Left colon (tissue), 2 donors: ENCODE measurements at places on chromosomes 5 and 9.
A peak's percentile ranks its signal among the peaks of the same experiment; 100 is the strongest.

GRCh38 chr9:78574354-78575045 is 277.6 kb downstream of the PSAT1 start:
- no peak for DNase-seq

GRCh38 chr5:179257176-179257682 is 88.0 kb downstream of the ADAMTS2 start:
- no peak for DNase-seq

GRCh38 chr5:75729321-75729720 is 12.1 kb upstream of the POC5 start:
- DNase-seq, result peak; percentile 49

DNA sequence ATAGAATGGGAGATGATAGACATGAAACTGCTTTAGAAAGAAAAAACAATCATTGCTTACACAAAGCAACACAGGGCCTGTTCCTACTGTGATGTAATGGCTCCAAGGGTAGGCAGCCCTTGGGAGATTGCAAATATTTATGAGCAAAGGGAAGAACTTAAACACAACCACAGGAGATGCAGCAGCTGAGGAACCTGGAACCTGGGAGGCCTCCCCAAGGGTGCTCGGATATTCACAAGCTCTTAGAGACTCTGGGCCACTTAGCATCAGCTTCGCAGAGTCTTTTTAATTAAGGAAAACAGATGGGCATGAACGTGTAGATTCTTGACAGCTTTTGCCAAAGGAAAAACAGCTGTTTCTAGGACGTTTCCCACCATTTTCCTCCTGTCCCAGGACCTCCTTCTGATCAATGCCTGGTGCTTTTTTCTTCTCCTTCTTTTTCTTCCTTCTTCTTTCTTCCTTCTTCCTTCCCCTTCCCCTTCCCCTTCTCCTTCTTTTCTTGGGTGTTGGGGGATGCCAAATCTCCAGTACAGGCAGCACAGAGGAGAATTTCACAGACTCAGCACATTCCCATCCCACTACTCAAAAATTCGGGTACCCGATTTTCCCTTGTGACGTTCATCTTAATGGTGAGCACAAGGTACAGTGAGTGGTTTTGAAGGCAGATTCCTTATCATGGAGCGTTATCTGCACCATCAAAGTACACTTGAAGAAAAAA is 28.1 kb upstream of the TCF7 start:
- no peak for DNase-seq

GRCh38 chr5:8458038-8458383 is 589.1 kb downstream of the MTRR start:
- DNase-seq, result peak; percentile 28

GRCh38 chr5:178536541-178537466 is 53.4 kb downstream of the COL23A1 start:
- DNase-seq, result no peak

GRCh38 chr9:35954942-35955546 is 2.9 kb downstream of the OR2S2 start:
- DNase-seq, result no peak

GRCh38 chr9:137639303-137640051 is 20.7 kb downstream of the EHMT1 start:
- no peak for DNase-seq

DNA sequence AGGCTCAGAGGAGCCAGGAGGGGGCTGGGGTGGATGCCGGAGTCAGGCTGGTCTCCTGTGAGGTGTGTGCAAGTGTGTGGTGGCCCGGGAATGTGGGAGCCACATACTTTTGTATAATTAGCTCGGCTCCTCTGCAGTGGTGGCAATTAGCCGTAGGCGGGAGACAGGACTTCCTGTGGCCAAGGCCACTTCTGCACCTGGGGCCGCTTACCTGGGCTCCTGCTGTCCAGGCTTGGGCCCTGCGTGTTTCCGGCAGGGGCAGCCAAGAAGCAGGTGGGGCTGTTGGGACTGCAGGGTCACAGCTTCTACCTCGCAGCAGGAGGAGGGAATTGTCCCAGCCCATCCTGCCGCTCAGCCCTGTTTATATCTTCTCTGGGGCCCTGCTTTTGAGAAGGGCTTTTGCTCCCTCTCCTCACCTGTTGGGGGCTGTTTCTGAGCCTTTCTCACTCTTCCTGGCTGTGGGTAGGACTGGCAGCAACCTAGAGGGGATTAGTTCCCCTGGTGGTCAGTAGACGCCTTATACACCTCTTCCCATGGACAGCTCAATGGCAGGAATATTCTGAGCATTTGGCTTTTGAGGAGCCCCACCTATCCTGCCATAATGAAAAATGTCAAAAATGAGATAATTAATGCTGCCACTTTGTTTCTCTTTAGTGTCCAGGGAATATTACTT is 145.4 kb upstream of the PITX1 start:
- no peak for DNase-seq

GRCh38 chr5:150166650-150167511 is at the start of gene CDX1:
TSS of gene CDX1 (plus strand) at chr5:150166778. CDS start at chr5:150166877, 99 bp downstream.
- peak; percentile 77 for DNase-seq

DNA sequence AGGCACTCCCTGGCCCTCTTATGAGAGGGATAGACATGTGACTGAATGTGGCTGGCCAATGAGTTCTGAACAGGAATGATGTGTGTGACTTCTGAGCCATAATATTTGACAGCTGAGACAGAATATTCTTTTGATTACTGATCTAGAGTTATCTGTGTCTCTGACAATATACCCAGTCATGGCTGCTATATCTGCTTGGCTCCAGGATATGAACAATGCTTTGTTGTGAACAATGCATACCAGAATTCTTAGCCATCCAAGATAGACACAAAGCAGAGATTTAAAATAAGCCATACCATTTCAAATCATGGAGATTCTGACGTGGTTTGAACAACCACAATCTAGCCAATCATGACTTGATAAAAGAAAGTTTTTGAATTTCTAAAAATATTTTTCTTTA is 840.3 kb upstream of the SEMA6A start:
- DNase-seq, result no peak

DNA sequence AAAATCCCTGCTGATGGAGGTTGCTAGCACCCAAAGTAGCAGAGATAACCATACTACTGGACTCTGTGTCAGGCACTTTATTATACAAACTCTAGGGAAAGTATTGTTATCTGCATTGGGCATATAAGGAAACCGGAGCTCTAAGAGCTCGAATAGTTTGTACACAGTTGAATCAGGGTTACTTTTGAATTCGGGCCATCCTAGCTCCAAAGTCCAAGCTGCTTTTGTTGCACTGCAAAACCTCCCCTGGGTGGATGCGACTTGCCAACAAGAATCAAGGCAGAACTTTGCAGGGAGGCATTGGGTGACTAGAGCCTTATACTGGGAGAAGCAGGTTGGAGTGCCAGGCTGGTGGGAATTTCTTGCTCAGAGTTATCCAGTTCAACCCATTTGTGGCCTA is 435.1 kb downstream of the SPATA31D1 start:
- peak; percentile 50 for DNase-seq

- DNase-seq, result no peak
Observed at GRCh38 chr5:155919725-155920124, 407.2 kb upstream of the SGCD start.

GRCh38 chr5:34708777-34709176 is 52.6 kb downstream of the RAI14 start:
- DNase-seq, result no peak

DNA sequence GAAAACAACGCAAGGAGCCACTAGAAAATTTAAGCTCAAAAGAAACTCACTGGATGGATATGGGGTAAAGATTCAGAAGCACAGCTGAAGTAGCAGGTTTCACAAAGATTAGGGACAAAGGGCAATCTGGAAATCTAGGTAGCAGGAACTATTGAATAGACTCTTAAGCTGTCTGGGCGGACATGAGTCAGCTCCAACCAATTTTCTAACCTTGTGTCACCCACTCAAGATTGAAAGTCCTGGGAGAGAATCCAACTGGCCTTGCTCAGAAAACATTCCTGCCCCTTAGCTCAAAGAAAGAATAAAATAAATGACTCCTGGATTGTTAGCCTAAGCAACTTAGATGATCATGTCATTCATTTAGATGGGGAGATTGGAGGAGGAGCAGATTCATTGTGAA is 69.2 kb downstream of the STK32A start:
- DNase-seq, result no peak

- no peak for DNase-seq
Observed at GRCh38 chr9:123309611-123310010, 41.2 kb upstream of the STRBP start.

- no peak for DNase-seq
Observed at GRCh38 chr5:88732862-88733261, 150.1 kb downstream of the MEF2C start.

- peak; percentile 85 for DNase-seq
Observed at GRCh38 chr5:159106569-159107282, 7.0 kb upstream of the EBF1 start.

DNA sequence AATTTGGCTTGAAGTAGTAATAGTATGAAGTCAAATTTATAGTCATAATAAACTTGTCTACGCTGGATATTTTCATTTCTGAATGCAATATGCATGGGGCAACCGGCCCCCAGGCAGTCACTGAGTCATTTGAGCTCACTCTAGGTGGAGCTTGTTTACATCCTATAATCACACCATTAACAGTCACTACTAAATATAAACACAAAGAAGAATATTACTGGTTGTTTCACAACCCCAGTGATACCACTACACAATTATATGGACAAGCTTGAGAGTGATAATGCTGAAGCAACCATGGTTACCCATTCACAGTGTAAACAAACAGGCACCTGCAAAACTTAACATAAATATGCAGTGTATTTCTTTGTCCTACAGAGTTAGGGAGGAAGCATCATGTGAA is 68.7 kb downstream of the MARCHF3 start:
- no peak for DNase-seq

DNA sequence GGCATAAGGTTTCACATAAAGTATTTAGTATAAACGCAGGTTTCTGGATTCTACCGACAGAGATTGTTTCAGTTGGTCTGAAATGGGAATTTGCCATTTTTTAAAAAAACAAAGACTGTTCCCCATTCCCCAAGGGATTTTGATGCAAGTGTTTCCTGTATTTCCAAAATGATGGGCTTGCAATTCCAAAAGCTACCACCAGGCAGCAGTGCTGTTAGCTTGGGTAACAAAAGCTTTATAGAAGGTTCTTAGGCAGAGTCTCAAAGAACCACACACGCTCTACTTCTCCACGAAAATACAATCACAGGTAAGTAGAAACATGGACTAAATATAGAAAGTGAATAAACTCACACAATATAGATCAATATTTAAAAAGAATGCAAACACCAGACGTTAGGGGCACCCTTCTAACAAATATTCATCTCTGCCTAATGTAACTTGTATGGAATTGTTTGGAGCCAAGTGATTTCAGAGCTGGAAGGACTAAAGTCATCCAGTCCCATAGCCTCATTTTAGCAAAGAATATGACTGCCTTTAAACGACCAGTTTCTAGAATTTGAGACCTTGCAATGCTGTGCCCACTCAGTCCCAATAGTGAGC is 154.3 kb downstream of the SPOCK1 start:
- DNase-seq, result peak; percentile 40

DNA sequence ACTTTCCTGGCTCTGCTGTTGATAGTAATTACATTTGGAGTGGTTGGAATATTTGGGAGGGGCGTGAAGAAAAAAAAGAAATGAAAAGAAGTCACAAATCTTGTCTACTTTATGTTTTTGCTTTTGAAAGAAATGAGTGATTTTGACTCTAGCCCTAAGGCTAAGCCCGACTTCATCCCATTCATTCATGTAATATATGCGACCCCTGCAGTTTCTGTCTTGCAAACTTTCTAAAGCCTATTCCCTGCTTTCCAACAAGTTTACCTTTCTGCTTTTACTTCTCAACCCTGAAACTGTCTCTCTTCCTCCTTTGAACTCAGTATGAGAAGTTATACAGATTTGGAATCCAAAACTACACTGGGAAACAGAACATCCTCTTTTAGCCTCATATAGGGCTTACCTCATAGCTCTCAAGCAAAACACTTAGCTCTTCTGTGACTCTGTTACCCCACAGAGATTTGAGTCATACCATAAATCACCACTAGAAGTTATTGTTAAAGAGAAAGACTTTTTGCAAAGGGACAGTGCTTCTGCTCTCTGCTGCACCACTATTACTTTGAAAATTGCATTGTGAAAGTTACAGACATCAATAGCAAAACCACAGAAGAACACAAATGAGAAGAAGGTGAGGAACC is 1.6 kb downstream of the CFAP95 start:
- no peak for DNase-seq

DNA sequence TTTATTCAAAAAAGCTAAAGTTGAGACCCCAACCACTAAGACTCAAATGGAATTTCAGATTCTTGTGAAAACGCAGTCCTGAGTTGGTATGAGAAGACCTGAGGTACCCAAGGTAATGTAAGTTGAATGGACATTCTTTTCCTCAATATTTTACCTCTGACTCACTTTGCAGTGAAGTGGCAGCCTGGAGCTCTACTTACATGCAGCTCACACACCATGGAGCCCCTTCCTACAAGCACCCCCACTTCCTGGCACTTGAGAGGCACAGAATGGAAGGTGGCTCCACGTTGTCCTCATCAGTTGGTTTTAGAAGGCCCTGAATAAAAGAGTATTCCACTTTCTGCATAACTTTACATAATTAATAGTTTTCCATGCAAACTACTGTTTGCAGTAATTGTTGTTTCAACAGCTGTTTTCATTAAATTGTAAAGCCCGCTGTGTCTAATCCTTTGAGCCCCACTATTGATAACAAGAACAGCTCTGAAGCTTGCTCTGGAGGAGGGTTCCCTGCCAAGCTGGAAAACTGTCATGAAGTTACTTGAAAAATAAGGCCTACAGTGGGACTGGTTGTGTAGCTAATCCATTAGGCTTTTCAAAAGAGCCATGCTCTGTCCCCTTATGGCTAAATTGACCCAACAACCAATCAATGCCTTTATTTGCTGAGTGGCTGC is 102.2 kb upstream of the SPATA31D4 start:
- DNase-seq, result no peak

- DNase-seq, result no peak
Observed at GRCh38 chr9:35569206-35569605, 35.9 kb upstream of the TESK1 start.

- no peak for DNase-seq
Observed at GRCh38 chr5:95871146-95871806, 48.8 kb upstream of the GLRX start.

GRCh38 chr5:130104895-130105688 is 200.8 kb downstream of the CHSY3 start:
- no peak for DNase-seq

- DNase-seq, result no peak
Observed at GRCh38 chr5:3265131-3265885, 330.3 kb upstream of the IRX1 start.

DNA sequence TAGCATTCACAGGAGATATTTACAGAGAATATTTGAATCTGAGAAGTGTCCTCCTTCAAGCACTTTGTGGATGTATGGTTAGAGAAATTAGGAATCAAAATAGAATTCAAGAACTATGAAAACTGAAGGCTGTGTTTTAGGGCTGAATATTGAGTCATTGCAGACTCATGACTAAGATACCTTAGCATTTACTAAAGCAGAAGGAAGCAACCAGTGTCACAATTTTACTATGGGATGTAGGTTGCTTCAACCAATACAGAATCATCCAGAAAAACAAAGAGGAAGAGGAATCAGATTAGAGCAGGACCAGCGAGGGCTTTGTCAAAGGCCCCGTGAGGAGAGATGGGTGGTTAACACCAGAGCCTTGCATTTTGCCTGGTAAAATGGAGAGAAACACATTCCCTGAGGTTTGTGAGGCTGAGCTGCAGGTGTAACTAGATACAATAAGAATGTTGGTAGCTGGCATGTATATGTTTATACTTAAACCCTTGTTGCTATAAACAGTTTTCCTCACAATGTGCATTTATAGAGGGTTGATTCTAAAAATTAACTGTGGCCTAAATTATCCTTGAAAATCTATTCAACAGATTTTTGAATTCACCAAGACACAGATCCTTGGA is 518.1 kb downstream of the AGTPBP1 start:
- no peak for DNase-seq

- DNase-seq, result no peak
Observed at GRCh38 chr5:131005963-131006684, 158.9 kb downstream of the HINT1 start.

GRCh38 chr9:121098567-121099198 is 23.9 kb downstream of the CNTRL start:
- DNase-seq, result no peak
